Activated CD4-positive, alpha-beta memory T cell treated with anti-CD3 and anti-CD28 coated beads, Interleukin-2, amount 10 ng/mL, durations not matched to agents 7 days and 5 days (primary cell): ENCODE measurements at places on chromosomes 7 and 10. TPM values are rescaled to one million over a fixed set of nuclear protein-coding genes. Genes with fewer than 3 reads are reported as not detected.

Gene HOXA3
- total RNA-seq, result not detected

Gene ABCC2
- 0.73 TPM for total RNA-seq

GRCh38 chr7:14170872-14171271, 181.4 kb upstream of the ETV1 start:
- no peak overlapping the region for H3K4me3 ChIP-seq
- no peaks in the 10 kb centered on the region for H3K4me1 ChIP-seq
- H3K27ac ChIP-seq, result no peak overlapping the region
- DNase-seq, result no peak

- no peak overlapping the region for H3K4me3 ChIP-seq
- DNase-seq, result no peak
- no peaks in the 10 kb centered on the region for H3K27me3 ChIP-seq
- no peaks in the 10 kb centered on the region for H3K36me3 ChIP-seq
These were observed 413.9 kb downstream of the HGF start for GRCh38 chr7:81355911-81356310.

DNA sequence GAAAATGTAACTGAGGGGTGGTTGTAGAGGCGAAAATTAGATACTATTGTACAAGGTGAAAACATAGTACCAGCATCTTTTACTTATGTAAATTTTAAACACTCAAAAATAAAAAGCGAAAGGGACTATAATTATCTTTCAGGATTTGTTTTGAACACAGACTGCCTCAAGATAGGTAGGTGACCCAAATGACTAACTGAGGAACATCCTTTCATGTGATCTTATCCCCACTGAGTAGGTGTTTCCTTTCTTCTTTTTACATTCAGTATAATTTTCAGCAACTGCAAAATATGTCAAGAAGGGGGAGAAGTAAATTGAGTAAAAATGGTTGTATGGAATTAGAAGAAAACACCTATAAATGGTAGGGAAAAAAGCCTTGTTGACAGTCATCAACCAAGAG, 236.7 kb downstream of the PHF14 start:
- no peak for DNase-seq
- no peak overlapping the region for H3K27ac ChIP-seq
- peaks cover 1% of the 10 kb centered on the region for H3K4me1 ChIP-seq
- no peaks in the 10 kb centered on the region for H3K36me3 ChIP-seq
- no peaks in the 10 kb centered on the region for H3K27me3 ChIP-seq

- no peak overlapping the region for H3K4me3 ChIP-seq
- H3K36me3 ChIP-seq, result no peaks in the 10 kb centered on the region
- H3K27me3 ChIP-seq, result no peaks in the 10 kb centered on the region
- no peak for DNase-seq
- H3K27ac ChIP-seq, result no peak overlapping the region
These were observed 424.8 kb downstream of the KIF20B start for GRCh38 chr10:90126256-90126595.
